ENCODE measurements at places on chromosomes 13 and 19.

GRCh38 chr13:45779901-45780300, 71.7 kb downstream of the SIAH3 start:
- DNase-seq, result no peak

GRCh38 chr19:39405958-39406655, 540 bp upstream of the ZFP36 start:
- DNase-seq, result no peak

DNA sequence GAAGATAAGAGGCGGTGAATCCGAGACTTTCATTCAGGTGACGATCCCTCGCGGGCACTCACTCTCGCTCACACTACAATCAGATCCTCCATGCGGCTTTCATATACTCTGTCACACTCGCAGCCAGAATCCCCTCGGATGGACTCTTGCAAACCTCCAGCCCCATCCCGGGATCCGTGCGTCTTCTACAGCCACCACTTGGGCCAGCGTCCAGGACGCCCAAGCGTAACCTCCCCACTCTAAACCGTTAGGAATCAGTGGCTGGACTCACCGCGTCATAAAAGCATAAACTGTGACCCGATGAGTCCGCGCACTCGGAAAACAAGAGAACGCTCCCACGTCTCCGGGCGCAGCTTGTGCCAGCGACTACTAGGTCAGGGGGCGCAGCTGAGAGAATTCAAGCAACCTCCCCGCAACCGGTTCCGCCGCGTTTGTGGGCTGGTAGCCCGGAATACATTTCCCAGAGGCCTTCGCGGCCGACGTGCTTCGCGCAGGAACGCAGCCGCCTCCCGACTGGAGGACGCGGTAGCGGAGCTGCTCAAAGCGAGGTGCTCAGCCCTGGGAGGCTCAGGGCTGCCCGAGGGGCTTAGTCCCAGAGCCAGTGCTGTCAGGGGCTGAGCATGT, 27.6 kb downstream of the ZNF607 start:
- DNase-seq, result peak; percentile 34

GRCh38 chr19:5937550-5937949, 23.5 kb downstream of the CAPS start:
- DNase-seq, result no peak

- no peak for DNase-seq
Measured at GRCh38 chr13:110047496-110047895, 259.5 kb downstream of the COL4A1 start.

DNA sequence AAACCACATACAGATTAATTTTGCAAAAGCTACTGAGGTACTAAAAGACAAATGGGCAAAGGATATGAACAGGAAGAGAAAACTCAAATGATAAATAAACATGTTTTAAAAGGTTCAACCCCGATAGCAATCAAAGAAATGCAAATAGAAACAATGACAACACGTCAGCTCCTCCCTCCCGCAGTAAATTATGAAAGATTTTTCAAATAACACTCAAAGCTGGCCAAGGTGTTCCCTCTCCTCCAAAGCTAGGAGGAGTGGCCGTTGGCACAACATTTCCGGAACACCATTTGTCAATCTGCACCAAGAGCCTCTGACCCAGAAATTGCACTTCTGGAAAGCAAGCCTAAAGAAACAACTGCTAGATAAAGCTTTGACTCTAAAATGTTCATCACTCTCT, 28.3 kb downstream of the INSR start:
- no peak for DNase-seq

- no peak for DNase-seq
Measured at GRCh38 chr19:13121551-13122274, 3.6 kb downstream of the NACC1 start.

DNA sequence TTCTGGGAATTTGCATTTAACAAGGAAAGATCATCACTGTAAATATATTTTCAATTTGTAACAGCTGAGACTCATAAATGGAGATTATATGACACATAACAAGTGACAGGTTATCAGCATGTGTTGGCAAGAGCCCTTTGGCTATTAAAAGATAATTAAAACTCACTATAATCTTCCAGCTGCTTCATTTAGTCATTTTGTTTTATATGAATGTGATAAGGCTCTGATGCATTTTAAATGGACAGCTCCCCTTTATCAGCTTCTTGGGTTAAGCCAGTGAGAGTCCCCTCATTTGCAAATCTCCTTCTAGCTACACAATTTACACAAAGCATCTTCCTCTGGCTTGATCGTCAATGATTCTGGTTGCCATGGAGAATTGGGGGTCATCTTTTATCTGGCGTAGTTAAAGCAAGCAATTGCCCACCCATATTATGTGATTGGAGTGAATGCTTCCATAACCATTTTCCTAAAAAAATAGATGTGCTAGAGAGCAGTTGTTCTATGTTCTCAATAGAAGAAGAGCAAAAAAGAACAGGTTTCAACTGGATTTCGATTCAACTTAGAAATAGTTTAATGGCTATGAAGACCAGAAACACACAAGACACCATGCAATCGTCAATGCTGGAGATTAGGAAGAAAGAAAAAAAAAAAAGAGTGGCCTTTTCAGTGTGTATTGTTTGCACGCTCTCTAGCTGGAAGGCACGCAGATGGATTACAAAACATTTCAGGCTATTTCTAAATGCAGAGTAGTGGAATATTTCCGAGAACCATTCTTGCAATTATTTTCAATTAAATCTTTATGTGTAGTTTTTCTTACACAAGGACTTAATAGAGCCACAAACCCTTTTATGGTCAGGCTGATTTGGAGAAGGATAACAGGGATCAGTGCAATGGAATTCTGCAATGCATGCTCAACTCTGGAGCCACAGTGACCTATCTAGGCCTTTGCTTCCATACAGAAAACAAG, 27.4 kb downstream of the STARD13 start:
- DNase-seq, result peak; percentile 87

- no peak for DNase-seq
Measured at GRCh38 chr19:8041531-8041931, 11.0 kb upstream of the CCL25 start.

DNA sequence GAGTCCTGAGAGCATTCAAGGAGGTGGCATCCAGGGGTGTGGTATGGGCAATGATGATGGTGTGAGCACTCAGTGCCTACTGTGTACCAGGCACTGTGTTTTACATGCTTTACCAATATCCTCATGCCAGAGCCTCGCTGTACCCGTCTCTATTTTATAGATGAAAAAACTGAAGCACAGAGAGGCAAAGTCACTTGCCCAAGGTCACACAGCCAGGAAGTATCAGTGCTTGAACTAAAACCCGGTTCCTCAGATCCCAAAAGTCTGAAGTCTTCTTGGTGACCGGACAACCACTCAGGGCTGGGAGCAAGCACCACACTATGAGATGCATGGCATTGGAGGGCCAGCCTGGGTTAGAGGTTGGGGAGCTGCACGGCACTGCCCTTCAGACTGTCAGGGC, 84.1 kb downstream of the CHST8 start:
- DNase-seq, result no peak

GRCh38 chr19:6278051-6278450, 1.7 kb downstream of the MLLT1 start:
- DNase-seq, result no peak

- no peak for DNase-seq
Measured at GRCh38 chr13:77265336-77265735, 61.6 kb downstream of the MYCBP2 start.

DNA sequence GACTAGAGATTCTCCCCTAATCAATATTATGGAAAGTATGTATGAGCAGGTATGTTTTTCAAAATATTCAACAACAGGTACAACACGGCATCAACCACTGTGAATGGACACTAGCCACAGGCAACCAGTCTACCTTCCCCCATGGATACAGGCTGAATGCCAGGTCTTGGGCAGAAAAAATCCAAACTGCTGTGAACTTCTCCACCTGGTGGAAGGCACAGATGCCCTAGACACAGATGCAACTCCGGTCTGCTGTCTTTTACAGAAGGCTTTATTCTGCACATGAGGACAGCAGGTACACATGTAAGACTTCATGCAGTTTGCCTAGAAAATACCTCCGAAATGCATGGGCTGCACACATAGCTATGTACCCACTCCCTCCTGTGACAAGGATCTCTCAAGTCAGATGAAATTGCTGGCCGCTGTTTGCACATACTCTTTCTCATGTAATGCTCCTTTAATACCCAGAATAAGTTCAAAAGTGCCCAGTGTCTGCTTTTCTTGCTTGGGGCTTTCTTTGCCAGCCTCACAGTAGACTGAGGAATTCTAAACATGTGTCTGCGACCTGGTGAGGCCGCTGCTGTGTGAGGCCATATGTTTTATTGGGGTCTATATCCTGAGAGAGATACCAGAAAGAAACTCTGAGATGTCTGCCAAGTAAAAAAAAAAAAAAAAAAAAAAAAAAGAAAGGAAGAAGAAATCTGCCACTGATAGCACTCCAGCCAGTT, 325.9 kb downstream of the FOXO1 start:
- DNase-seq, result no peak

DNA sequence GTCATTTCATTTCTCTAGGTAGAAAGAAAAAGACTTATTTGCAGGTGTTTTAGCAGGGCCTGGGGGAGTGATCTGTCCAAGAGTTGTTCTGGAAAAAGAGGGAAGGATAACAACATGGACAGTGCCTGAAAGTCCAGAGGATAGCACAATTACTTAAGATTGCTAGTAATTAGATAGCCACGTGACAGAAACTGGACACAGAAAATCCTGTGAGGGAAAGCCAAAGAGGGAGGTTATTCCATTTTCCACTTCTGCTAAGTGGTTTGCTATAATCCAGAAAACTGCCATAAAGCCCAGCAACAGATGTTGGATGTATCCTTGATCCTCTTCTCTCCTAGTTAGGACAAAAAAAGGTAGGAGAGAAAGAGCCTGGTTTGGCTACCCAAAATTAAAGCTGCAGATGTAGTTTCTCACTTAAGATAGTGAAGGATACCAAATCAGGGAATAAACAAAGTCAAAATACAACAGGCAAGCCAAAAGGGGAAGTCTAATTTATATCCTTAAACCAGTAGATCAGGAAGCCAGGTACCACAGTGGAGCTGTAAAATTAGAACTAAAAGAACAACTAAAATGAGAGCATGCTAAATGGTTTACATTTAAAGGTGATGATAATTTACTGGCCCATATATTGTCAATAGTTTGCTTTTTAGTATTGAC, 140.2 kb downstream of the VWA8 start:
- no peak for DNase-seq

DNA sequence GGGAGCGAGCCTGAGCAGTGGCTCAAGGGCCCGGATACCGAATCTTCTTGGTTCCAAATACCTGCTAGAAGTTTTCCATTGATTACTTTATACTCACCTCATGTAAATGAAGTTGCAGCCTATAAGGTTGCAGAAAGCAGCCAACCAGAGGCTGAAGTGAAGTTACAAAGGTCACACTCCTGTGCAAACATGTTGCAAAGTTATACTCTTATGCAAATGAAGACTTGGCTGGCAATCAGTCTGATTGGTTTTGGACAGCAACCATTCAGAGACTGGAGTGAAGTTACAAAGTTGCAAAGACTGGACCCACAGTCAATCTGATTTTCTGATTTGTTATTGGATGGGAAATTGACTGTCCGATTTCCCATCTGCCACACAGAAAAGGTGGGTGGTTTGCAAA, 152.5 kb downstream of the GGACT start:
- DNase-seq, result no peak

- DNase-seq, result no peak
Measured at GRCh38 chr13:96428911-96429310, 339.0 kb downstream of the HS6ST3 start.

- DNase-seq, result no peak
Measured at GRCh38 chr19:55265173-55265572, 6.4 kb upstream of the PPP6R1 start.

DNA sequence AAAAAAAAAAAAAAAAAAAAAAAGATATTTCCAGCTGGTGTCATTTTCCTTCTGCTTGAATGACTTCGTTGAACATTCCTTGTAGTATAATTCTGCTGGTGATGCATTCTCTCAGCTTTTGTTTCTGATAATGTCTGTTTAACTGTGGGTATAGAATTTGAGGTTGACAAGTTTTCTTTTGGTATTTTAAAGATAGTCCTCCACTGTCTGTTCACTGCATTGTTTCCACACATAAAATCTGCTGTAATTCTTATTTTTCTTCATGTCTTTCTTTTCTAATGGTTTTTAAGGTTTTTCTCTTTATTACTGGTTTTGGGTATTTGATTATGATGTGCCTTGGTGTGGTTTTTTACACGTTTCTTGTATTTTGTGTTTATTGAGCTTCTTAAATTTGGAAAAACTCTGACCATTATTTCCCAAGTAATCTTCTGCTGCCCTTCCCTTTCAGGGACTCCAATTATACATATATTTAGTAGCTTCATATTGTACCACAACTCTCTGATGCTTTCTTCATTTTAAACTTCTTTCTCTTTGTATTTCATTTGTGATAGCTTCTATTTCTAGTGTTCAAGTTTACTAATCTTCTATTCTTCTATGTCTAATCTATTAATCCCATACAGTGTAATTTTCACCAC, 6.3 kb downstream of the EEF1AKMT1 start:
- DNase-seq, result no peak

GRCh38 chr13:73672492-73672891, 461.7 kb downstream of the KLF12 start:
- DNase-seq, result no peak

- no peak for DNase-seq
Measured at GRCh38 chr13:53013113-53013512, 15.5 kb upstream of the OLFM4 start.

DNA sequence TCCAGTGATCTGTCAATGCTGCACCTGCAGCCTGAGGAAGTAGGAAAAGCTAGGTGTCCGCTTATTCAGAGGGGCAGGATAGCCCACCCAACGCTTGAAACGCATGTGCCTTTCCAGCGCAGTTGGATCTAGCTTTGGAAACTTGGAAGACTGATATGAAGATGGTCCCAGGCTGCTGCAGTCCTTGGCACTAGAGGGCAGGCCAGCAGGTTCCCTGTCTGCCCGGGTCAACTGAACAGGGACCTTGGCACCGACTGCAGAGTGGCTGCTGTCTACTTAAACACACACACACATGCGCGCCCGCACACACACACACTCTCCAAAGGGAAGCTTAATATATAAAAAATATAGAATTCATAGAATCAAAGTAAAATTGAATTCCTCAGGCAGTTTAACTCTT, 100.0 kb downstream of the TSHZ3 start:
- DNase-seq, result no peak

DNA sequence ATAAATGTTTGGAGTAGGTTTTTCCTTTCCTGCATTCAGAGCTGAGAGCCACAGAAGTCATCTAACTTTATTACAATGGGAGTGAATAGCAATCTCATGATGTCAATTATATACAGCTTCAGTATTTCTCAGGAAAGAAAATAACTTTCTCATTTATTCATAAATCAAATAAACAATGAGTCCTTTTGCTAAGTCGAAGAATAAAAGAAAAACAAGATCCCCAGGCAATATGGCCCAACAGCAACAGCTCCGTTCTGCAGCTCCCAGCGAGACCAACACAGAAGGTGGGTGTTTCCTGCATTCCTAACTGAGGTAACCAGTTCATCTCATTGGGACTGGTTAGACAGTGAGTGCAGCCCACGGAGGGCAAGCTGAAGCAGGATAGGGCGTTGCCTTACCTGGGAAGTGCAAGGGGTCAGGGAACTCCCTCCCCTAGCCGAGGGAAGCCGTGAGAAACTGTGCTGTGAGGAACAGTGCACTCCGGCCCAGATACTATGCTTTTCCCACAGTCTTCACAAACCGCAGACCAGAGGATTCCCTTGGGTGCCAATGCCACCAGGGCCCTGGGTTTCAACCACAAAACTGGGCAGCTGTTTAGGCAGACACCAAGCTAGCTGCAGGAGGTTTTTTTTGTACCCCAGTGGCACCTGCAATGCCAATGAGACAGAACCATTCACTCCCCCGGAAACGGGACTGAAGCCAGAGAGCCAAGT, 128.2 kb downstream of the SLITRK1 start:
- no peak for DNase-seq

- DNase-seq, result no peak
Measured at GRCh38 chr19:17289489-17289888, 7.8 kb downstream of the ANKLE1 start.

- DNase-seq, result no peak
Measured at GRCh38 chr13:48648446-48648845, 5.3 kb upstream of the CYSLTR2 start.
